ENCODE measurements at places on chromosomes 6 and 20.

- DNase-seq = no peak
Observed at GRCh38 chr20:53718142-53719021, 124.7 kb upstream of the ZNF217 start.

DNA sequence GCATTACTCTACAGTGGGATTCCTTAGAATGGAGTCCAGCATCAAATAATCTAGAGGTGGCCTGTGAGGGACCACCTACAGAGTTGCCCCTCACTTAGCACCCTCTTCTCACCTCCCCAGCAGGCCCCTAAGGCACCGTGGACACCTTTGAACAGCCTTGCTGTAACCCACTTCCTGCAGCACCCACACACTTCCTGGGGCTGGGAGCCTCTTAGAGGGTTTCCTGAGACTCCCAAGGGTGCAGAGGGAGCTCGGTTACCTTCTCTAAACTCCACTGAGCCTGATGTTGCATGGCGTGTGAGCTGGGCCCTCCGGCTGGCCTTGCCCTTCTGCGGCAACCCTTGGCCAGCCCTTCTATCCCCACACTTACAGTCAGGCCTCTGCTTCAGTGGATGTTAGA, 7.3 kb upstream of the SIRPG start:
- no peak for DNase-seq

DNA sequence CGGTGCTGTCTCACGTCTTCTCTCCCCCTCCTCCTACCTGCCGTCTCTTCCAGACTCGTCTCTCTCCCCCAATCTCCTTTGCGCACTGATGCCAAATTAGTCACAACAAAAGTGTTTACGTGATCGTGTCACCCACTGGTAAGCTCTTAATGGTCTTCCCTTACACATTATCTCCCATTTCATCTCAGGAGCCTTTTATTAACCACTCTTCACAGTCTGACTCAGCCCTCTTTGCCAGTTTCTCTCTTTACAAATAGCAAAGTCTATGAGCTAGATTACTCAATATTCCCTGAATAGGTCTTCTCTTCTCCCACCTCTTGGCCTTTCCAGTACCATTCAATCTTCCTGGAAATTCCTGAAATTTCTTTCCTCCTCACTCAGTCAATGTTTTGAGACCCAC, 247.0 kb downstream of the ESR1 start:
- DNase-seq = no peak

DNA sequence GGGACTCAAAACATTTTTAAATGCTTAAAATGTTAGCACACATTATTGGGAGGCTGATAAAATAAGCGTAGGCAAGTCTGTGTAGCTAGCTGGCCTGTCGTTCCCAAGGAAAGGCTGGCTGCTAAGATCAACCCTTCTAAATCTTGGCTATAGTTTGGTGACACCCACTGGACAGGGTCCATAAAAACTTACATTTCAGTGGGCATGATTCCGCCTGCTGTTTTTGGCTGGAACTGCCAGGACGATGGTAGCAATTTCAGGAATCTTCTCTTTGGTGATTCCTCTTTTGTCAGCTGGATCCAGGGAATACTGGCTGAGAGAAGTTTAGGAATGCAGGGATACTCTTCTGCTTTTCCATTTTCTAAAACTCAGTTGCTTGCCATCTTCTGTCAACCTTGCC, 162.2 kb downstream of the NKAIN2 start:
- DNase-seq = no peak

DNA sequence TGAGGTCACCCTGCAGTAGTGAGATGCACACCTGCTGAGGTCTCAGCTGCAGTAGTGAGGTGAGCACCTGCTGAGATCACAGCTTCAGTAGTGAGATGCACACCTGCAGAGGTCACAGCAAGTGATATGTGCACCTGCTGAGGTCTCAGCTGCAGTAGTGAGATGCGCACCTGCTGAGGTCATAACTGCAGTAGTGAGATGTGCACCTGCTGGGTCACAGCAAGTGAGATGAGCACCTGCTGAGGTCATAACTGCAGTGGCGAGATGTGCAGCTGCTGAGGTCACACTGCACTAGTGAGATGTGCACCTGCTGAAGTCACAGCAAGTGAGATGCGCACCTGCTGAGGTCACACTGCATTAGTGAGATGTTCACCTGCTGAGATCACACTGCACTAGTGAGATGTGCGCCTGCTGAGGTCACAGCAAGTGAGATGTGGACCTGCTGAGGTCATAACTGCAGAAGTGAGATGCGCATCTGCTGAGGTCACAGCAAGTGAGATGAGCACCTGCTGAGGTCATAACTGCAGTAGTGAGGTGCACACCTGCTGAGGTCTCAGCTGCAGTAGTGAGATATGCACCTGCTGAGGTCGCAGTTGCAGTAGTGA, 20.8 kb downstream of the ZDHHC14 start:
- DNase-seq = no peak

DNA sequence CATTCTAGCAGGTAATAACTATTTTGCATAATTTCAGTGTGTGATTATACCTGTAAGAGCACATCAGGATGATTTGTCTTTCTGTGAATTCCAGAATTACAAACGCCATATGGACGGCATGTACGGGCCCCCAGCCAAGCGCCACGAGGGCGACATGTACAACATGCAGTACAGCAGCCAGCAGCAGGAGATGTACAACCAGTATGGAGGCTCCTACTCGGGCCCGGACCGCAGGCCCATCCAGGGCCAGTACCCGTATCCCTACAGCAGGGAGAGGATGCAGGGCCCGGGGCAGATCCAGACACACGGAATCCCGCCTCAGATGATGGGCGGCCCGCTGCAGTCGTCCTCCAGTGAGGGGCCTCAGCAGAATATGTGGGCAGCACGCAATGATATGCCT, 122.7 kb downstream of the TMEM242 start:
- DNase-seq = no peak

DNA sequence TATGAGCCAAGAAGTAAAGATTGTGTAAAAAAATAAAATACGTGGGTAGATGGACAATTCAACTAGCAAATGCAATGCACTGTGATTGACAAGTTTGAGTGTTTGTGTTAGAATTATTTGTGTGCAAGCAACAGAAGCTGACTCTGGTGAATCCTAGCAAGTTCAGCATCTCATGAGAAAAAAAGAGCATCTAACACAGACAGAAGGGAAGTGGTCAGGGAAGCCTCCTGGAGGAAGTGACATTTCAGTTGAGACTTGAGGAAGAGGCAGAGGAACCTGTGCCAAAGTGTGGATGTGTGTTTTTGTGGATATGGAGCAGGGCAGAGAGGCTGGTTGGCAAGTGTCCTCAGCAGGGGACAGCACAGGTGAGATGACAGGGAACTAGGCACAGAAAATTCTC, 248.7 kb downstream of the ZNF217 start:
- no peak for DNase-seq

DNA sequence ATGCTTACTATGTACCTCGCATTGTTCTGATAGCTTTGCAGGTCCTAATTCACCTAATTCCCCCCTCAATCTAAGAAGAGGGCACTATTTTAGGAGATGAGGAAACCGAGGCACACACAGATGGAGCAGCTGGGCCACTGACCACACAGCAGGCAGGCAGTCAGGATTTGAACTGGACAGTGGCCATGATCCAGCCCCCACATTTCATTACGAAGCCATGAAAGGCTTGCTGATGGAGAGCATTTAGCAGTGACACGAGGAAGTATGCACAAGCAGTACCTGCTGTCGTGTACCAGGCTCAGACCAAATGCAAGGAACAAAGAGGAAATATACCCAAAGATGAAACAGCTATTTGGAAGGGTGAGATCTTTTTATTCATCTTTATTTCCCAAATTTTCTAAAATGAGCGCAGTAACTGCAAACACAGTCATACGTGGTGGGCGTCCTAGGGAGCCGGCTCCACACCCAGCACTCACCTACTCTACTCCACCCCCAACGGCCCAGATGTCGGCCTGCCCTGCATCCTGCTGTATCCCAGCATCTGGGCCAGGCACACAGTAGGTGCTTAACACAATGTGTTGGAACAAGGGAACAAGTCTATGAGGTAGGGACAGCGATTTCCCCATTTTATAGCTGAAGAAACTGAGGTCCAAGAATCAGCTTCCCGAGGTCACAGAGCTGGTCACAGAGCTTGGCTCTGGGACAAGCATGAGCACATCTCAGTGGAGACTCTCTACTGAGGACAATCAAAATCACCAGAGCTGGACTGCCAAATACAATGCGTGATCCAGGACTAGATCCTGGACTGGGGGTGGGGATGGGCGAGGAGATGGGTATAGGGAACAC, 15.0 kb downstream of the PREX1 start:
- DNase-seq = no peak

GRCh38 chr20:62696989-62697388, 11.6 kb upstream of the NTSR1 start:
- DNase-seq = no peak

- DNase-seq = no peak
Observed at GRCh38 chr20:37526839-37527637, 638 bp downstream of the BLCAP start.

GRCh38 chr6:27582928-27583725, 110.2 kb upstream of the ZNF184 start:
- DNase-seq = no peak

DNA sequence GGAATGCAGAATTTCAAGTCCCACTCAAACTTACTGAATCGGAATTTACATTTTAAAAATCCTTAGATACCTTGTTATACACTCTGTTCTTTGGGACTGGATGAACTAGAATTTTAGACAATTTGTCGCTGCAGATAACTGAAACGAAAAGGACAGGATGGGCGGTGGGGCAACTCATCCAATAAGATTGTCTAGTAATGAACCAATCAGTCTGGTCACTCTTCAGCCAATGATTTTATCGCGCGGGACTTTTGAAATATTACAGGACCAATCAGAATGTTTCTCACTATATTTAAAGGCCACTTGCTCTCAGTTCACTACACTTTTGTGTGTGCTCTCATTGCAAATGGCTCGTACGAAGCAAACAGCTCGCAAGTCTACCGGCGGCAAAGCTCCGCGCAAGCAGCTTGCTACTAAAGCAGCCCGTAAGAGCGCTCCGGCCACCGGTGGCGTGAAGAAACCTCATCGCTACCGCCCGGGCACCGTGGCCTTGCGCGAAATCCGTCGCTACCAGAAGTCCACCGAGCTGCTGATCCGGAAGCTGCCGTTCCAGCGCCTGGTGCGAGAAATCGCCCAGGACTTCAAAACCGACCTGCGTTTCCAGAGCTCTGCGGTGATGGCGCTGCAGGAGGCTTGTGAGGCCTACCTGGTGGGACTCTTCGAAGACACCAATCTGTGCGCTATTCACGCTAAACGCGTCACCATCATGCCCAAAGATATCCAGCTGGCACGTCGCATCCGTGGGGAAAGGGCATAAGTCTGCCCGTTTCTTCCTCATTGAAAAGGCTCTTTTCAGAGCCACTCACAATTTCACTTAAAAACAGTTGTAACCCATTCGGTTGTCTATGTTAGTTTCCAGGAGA, 41.9 kb upstream of the HFE start:
- no peak for DNase-seq

DNA sequence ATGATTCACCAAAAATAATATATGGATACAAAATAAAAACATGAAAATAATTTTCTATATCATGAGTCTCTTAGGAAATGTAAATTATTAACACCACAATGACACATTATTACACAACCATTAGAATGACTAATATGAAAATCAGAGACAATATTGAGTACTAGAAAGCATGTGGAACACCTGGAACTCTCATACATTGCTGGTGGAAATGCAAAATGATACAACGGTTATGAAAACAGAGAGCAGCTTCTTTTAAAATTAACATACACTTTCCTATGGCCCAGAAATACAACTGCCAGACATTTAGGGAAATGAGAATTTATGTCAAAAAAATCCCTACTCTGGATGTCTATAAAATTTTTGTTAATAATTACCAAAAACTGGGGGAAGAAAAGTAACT, 853.3 kb upstream of the MAN1A1 start:
- no peak for DNase-seq

- DNase-seq = no peak
Observed at GRCh38 chr6:98067375-98067774, 767.0 kb upstream of the POU3F2 start.

DNA sequence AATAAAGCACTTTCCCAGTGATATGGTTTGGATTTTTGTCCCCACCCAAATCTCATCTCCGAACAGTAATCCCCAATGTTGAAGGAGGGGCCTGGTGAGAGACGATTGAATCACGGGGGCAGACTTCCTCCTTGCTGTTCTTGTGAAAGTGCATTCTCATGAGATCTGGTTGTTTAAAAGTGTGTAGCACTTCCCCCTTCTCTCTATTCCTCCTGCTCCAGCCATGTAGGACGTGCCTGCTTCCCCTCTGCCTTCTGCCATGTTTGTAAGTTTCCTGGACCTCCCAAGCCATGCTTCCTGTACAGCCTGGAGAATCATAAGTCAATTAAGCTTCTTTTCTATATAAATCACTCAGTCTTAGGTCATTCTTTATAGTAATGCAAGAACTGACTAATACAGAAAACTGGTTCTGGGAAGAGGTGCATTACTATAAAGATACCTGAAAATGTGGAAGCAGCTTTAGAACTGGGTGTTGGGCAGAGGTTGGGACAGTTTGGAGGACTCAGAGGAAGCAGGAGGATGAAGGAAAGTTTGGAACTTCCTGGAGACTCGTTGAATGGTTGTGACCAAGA, 7.4 kb downstream of the EPM2A start:
- DNase-seq = no peak

DNA sequence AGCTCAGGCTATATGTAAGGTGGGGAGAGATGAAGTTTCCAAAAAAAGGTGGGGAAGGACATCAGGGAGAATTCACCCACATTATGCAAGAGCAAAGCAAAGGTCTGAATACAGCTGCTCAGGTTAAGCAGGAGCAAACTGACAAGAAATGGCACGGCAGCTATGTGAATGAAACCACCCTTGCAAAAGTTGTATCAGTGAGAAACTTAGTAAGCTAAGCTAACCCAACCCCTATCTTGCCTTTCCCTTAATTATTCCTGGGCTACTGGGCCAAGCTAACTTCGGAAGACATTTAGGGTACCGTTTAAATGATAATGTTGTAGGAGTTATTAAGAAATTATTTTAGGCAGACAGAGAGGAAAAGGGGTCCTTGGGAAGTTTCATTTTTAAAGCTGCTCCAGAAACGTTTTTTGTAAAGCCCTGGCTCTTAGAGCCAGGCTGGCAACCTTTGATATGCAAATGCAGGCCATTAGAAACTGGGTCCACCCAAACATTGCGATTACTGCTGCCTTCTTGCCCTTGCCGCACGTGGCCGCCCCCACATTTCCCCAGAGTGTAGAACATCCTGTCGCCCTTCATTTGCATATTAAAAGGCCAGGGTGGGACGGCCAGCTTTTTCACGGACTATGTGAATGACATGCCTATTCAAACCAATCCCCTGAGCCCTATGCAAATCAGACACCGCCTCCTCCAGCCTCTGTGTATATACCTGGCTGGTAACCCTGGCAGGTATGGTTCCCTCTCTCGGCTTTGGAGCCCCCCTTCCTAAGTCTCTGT, 60.5 kb upstream of the SAMD5 start:
- no peak for DNase-seq

GRCh38 chr6:105442369-105442768, 39.5 kb upstream of the PREP start:
- DNase-seq = no peak

- DNase-seq = no peak
Observed at GRCh38 chr20:32449890-32450401, 91.8 kb downstream of the ASXL1 start.

- DNase-seq = no peak
Observed at GRCh38 chr20:51059862-51060261, 37.0 kb upstream of the KCNG1 start.
